ENCODE measurements at places on chromosomes 6 and 20.
A peak's percentile ranks its signal among the peaks of the same experiment; 100 is the strongest.

DNA sequence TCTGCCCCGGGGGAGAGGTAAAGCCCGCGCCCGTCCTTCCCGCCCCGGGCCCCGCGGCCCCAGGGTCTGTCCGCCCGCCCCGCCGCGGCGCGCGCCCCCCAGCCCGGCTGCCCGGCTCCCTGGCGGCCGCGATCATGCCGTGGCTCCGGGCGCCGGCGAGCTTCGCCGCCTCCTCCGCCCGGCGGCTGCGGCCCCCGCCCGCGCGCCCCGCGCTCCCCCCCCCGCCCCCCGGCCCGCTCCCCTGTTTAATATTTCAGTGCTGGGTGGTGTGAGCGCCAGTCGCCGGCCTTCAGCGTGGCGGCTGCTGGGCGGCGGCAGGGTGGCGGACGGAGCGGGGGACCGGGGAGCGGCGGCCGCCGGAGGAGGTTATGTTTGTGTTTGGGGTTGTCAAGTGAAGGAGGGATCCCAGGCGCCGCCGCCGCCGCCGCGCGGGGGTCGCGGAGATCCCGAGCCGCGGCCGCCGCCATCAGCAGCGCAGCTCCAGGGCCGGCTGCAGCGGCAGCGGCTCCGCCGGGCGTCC lies at the start of gene HIVEP1:
TSS of gene HIVEP1 (plus strand) at position 275 of the 520 bp plus-strand sequence. CDS start 3,317 bp downstream, outside the sequence.
- peak; percentile 9 for DNase-seq

- no peak for DNase-seq
These were observed 121.2 kb upstream of the LAMP5 start for GRCh38 chr20:9392892-9393857.

DNA sequence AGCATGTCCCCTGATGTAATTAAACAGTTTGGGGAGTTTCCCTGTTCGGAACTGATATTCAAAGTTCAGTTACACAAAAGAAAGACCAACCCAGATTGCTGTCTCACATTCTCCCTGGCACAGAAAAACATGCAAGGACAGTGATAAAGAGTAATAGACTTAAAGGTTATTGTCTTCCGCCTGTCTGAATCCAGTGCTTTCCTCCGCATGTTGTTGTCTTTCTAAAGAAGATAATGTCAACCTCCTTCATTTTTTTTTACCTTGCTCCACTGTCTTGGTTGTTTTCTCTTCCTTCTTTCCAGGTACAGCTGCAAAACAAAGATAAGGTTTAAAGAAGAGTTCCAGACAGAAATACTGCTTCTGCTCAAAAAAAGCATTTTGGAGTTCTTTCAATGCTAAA lies 284.5 kb downstream of the TRDN start:
- DNase-seq = no peak

- DNase-seq = no peak
These were observed 9.7 kb downstream of the PCMTD2 start for GRCh38 chr20:64265201-64265600.

GRCh38 chr6:51790946-51791345 lies 296.5 kb downstream of the PKHD1 start:
- no peak for DNase-seq

GRCh38 chr6:87277123-87277522 lies 45.3 kb upstream of the SMIM8 start:
- no peak for DNase-seq

- no peak for DNase-seq
These were observed 205.3 kb upstream of the TSHZ2 start for GRCh38 chr20:52766645-52767435.

DNA sequence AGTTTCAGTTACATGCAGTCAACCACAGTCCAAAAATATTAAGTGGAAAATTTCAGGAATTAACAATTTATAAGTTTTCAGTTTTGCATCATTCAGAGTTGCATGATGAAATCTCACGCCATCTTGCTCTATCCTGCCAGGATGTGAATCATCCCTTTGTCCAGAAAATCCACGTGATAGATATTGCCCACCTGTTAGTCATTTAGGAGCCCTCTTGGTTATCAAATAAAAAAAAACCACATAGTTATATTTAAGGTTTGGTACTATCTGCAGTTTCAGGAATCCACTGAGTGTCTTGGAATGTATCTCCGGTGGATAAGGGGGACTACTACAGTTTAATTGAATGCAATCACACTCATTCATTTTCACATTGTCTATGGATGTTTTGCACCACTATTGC lies 1249.0 kb upstream of the CITED2 start:
- DNase-seq = no peak

DNA sequence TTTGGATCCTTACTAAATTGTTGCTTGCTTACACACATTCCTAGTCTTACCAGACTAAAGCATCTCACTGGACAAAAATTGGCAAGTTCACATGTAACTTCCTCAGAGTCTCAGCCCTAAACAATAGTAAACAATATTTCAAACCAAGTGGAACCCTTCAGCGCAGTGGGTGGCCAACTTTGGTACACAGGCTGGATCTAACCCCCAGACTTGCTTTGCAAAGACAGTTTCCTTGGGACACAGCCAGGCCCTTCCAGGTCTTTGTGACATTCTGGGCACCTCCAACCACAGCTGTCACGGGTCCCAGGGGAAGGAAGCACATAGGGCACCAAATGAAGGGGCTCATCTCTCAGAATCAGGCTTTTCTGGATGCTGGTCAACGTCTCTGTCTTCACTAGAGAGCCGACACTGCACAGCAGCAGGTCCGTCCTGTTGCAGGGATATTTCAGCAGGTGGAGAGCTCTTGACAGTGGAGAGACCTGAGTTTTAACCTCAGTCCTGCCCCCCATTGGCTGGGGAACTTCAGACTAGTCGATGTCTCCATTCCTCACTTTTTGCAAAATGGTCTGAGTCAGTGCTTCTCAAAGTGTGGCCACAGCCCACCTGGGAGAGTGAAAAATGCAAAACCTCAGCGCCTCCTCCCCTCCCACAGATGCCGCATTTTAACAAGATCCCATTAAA lies 91.4 kb downstream of the BFSP1 start:
- no peak for DNase-seq

DNA sequence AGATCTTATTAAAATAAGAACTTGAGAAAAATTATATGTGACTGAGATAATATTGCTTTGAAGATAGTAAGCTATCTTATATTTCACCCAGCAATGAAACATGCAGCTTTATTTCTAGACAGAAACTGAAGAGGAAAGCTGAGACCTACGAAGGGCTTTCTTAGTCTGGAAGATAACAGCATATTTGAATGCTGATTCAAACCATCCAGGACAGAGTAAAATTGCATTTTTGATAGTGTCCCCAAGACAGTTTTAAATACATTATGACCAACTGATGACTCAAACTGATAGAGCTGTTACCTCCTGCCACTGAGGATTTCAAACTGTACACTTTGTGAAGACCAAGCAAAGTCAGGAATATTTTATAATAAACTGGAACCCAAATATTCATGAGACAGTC lies 409.6 kb downstream of the GRIK2 start:
- no peak for DNase-seq

DNA sequence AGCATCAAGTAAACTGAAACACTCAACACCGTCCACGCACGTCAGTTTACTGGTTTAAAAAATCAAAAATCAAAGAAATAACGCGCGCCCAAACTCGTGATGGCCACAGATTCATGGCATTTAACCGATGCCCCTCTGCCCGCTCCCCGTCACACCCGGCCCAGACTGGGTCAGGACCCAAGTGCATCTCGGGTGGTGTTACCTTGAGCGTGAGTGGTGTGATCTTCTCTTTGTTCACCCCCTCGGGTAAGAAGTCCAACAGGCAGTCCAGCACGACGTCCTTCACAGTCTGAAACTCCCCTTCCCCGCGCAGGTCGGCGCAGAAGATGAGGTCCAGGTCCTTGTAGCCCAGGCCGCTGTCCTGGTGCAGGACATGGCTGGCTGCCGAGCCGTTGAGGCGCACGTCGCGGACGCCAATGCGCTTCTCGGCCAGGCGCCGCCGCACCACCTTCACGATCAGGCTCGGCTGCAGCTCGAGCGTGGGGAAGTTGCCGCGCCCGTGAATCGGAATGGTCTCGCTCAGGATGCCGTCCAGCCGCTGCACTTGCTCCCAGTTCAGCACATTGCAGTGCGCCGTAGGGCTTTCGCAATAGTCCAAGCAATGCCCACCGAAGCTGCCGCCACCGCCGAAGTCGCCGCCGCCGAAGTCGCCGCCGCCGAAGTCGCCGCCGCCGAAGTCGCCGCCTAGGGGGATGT lies 945 bp downstream of the TENT5A start:
- DNase-seq = no peak

- no peak for DNase-seq
These were observed 15.7 kb downstream of the MANEA start for GRCh38 chr6:95593025-95593424.

- no peak for DNase-seq
These were observed 1006.2 kb upstream of the CITED2 start for GRCh38 chr6:140380427-140381218.

- DNase-seq = no peak
These were observed 46.9 kb upstream of the POU3F2 start for GRCh38 chr6:98787435-98787834.

- DNase-seq = no peak
These were observed 301.0 kb downstream of the FARS2 start for GRCh38 chr6:5562277-5562676.

DNA sequence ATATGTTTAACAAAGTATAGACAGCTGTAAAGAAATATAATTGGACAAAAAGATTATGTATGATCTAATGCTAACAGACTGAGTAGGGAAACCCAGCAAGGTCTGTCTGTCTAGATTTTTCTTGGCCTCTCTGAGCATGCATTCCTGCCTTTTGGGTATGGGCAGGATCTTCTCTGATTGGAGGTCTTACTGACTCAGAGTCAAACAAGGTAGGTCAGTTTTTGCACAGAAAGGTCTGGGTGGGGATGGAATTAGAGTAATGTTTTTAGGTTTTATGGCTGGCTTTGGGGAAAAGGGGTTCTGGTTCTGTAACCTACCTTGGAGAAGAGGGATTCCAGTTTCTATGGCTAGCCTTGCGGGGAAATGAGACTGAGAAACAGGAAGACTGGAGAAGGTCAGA lies 65.5 kb downstream of the LIN28B start:
- no peak for DNase-seq

DNA sequence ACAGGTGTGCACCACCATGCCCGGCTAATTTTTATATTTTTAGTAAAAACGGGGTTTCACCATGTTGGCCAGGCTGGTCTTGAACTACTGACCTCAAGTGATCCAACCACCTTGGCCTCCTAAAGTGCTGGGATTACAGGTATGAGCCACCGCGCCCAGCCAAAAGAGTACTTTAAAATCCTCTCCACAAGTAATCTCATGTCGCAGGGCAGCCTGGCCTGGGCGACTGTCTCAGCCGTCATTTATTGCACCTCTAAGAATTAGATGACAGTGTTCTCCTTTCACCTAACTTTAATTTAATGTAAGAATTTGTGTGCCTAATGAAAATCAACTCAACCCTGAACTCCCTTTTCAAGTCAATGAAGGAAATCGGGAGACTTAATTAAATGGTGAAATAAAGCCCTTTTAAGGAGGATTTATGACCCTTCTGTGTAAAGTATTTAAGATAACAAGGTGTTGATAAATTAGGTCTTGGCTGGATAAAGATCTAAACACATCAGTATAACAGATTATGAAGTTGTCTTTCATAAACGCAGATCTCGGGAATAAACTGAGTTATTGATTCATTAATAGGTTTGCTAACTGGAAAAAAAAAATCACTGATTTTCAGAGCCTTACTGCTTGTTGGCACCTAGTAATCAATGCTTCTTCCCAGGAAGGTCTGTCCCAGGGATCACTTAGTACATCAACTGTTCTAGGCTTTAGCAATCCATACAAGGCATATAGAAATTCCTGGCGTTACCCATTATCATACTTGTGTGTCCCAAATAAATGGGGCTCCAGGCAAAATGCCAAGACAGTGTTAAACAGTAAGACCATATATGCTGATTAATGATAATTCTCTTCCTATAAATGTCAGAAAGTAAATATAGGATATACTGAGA lies 209.3 kb downstream of the GMDS start:
- DNase-seq = no peak

GRCh38 chr6:87753131-87753685 lies 51.2 kb upstream of the AKIRIN2 start:
- no peak for DNase-seq

DNA sequence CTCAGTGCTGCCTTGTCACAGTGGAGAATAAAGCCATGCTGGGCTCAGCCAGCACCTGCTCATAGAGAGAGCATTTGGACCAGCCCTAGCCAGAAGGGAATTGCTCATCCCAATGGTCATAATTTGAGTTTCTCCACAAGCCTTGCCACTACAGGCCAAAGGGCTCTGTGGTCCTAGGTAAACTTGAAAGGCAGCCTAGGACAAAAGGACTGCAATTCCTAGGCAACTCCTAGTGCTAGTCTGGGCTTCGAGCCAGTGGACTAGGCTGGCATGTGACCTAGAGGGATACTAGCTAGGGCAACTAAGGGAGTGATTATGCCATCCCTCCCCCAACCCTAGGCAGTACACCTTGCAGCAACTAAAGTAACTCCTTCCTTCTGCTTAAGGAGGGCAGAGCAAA lies 516.2 kb downstream of the BCKDHB start:
- DNase-seq = no peak

GRCh38 chr6:26342106-26343004 lies 22.6 kb upstream of the BTN3A2 start:
- DNase-seq = no peak

- DNase-seq = no peak
These were observed 53.9 kb downstream of the ADNP start for GRCh38 chr20:50877232-50877743.

- DNase-seq = no peak
These were observed 36.6 kb downstream of the CITED2 start for GRCh38 chr6:139337830-139338229.

GRCh38 chr6:63804381-63804956 lies 168.9 kb downstream of the PHF3 start:
- DNase-seq = no peak

DNA sequence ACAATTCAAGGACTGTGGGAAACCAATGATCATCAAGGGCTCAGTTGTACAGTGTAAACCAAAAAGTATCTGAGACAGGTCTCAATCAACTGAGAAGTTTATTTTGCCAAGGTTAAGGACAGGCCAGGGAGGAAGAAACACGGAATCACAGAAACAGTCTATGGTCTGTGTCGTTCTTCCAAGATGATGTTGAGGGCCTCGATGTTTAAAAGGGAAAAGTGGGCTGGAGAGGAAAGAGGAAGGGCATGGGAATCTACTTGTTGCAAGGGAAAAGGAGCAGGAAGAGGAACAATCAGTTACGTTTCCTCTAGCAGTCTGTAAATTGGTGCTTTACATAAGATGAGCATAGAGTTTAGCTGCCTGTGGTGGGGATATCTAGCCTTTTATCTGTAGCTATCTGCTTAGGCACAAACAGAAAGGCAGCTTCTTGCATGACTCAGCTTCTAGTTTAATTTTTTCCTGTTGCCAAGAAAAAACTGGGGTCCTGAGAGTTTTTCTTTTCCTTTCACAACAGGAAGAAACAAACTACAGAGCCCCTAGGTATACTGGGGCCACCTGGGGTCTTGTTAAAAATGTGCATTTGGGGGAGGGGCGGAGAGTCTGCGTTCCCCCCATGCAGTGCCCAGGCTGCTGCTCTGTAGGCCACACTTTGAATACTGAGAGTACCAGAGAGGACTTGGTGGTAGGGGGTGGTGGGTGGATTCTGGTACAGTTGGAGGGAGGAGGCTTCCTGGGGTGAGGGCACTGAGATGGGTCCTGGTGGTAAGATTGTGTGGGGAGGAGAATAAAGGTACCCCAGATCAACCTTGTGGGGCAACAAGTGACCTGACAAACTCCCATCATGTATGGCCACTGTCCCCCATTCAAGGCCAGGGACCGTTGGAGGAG lies 35.3 kb upstream of the EZR start:
- DNase-seq = no peak

GRCh38 chr6:167930295-167930694 lies 67.2 kb upstream of the KIF25 start:
- DNase-seq = no peak
